ENCODE measurements at places on chromosomes 3 and 15. TPM values are rescaled to one million over a fixed set of nuclear protein-coding genes. Genes with fewer than 3 reads are reported as not detected.

DNA sequence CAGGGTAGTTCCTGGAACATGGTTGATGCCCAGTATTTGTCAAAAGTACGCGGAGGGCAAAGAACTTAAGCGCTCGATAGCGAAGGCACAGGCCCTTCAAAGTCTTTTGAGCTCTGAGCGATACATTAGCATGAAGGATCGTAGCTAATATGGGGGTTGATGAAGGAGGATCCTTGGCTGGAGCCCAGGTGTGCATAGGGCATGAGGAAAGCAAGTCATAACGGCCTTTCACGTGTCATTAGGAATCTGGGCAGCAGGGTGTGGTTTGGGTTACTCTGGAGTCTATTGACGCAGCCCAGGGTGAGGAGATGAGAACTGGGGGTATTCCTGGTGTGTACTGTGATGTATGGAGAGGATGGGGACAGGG lies 31.7 kb downstream of the SPINK8 start:
- DNase-seq = no peak

Gene LSMEM2
- not detected for total RNA-seq

Gene PYGO1
- not detected for total RNA-seq

DNA sequence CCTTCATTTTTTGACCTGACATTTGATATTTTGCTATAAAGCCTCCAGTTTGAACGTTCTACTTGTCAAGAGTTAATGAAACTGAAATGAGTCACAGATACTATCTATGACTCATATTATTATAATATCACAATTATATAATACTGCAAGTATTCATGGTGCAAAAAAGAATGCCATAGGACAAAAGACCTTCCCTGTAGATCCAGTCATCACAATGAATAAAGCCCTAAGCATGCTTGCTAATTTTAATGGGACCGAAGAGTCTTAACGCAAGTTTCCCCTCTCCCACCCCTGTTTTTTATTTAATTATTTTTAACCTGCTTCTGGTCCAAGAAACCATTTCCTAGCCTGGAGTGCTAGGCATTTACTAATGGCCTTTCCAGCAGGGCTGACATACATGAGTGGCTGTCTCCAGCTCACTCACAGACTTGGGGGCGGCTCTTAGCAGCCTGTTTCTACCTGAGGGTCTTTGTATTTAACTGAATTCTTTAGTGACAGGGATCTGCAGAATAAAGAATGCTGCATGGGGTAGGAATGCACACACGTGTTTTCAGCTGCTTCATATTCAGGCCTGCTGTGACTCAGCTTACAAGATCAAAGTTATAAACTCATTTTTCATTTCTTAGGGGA lies 61.2 kb downstream of the THBS1 start:
- DNase-seq = no peak

- DNase-seq = no peak
Measured at GRCh38 chr15:29889542-29890329, 67.5 kb upstream of the TJP1 start.

DNA sequence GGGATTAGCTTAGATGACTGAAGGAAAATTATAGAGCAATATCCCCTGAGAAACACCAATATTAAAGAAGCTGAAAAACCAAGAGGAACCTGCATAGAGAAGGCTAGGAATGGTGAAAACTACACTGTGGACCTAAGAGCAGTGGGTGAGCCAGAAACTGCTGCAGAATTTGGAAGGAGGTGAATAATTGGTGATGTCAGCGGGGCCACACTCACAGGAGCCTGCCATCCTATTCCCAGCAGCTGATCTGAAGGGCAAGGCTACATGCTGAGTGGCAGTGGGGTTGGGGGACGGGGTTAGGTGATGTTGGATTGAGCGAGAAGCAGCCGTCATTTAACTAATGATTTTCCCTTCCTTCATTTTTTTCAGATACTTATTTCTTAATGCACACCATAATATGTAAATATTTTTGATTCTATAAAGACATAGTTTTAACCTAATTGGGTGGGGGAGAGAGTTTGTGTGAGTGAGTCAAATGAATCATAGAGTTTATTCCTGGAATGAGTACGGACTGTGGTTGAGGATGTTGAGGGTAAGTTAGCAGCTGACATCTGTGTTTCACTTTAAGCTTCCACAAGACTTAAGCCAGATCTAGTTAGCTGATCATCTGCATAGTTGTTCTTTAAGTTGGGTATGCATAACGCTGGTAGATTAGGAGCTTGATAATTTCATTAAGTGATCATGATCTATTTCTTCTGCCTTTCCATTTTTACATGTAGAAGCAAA lies 222.8 kb downstream of the PTPRG start:
- no peak for DNase-seq

DNA sequence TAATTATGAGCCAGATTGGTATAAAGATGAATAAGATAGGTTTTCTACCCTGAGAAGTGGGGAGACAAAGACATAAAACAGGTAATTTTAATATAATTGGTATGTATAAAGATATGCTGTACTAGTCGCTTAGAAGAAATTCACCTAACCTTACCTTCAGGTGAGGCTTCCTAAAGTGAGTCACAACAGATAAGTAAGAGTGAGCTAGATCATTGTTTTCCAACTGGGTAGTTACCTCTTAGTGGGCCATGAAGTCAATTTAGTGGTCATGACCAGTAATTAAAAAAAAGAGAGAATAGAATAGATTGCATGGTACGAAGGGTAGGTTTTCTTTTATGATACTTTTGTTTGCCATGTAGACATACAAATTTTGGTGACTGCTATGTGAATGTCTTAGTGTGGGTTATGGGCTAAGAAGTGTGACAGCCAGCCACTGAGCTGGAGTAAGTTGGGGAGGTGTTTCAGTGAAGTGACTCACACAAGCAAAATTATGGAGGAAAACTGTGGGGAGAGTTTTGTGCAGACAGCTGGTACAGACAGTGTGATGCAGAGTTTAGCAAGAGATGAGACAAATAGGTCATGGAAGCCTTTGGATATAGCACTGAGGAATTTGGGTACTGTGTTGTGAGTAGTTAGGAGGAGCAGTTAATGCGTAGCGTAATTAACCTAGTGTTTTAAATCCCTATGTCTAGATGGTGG lies 8.2 kb downstream of the TRNT1 start:
- DNase-seq = no peak

Gene STAB1
- total RNA-seq = 26.1 TPM

DNA sequence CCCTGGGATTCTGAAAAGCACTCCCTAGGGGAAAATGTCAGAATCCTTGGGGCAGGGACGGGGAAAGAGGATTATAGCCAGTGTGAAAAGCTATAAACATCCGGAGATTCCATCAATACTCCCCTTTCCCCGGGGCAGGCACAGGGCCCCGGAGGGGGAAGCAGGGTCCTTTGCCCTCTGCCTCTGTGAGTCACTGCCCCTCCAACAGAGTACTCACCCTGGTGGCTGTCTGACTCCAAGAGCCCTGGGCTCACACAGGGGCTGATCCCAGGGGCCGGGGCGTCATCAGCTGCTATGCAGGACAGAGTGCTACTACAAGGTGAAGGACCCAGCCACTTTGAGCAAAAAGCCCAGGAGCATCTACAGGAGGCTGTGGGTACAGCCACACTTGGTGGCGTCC lies 133.0 kb upstream of the PRR20G start:
- no peak for DNase-seq

GRCh38 chr3:185813691-185814215 lies 11.1 kb downstream of the IGF2BP2 start:
- no peak for DNase-seq

Measured in naive thymus-derived CD4-positive, alpha-beta T cell (primary cell).